ENCODE measurements at places on chromosomes 12 and 14.

- DNase-seq, result no peak
Observed at GRCh38 chr12:129635021-129635685, 268.7 kb downstream of the TMEM132D start.

- DNase-seq, result no peak
Observed at GRCh38 chr14:103067231-103067954, 10.0 kb upstream of the CDC42BPB start.

DNA sequence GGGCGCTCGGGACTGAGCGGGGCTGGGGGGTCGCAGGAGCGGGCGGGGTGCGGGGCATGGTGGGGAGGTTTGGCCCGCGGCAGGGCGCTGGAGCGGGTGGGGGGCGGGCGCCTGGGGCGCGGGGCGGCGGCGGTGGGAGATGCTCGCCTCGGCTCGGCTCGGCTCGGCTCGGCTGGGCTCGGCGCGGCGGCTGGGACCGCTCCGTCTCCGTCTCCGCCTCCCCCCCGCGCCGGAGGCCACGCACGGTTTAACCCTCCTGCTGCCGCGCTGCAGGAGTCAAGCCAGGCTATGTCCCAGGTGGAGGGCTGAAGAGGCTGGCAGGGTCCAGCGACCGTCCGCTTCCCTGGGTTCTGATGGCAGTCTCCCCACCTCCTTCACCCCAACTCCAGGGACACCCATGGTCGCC is at the start of gene PIANP:
Gene PIANP (minus strand): TSS at position 170 of the 406 bp plus-strand sequence. CDS start 2,754 bp downstream, outside the sequence.
- peak; percentile 85 for DNase-seq

DNA sequence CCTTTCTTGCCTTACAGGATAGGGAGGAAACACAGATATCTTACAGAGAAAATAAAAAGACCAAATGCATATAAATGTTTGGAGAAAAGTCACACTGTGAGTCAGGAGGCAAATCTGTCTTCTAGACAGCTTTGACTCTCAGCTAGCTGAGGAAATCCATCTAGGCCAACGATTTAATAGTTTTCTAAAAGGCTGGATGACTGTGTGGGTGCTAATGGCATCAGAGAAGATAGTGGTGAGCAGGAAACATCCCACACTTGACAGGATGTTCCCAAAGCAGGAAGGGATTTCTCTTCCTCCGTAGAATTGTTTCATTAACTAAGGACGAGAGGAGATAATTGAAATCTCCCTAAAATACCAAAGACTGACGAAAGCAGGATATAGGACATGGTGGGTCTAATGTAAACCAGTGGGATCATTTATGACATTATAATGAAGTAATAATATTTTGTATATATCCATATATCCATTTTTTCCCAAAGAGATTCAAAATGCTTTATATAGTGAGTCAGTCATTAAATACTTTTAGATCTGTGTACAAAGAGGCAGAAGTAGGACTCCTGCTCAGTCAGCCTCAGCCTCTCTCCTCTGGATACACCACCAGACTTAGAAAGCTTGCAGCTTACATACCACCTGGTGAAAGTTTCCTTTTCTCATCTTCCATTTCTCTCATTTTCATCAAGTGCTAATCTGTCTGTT is 44.3 kb upstream of the PSMA6 start:
- DNase-seq, result no peak

DNA sequence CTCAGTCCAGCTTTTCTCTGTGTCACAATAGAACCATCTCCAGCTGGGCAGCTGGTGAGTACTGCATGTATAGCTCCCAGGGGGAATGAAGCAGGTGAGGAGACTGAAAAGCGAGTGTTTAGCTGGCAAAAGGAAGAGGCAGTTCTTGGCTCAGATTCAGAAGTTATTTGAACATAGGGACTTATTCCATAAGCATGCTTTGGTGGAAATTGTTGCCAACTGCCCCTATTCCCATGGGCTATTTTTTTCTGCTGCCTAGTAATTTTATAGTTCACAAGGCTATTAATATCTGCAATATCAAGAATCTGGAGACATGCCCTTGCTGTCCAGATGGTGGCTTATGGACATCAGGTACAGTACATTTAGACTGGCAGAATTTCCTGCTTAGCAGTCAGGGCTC is 1112.7 kb downstream of the LRFN5 start:
- peak; percentile 11 for DNase-seq

DNA sequence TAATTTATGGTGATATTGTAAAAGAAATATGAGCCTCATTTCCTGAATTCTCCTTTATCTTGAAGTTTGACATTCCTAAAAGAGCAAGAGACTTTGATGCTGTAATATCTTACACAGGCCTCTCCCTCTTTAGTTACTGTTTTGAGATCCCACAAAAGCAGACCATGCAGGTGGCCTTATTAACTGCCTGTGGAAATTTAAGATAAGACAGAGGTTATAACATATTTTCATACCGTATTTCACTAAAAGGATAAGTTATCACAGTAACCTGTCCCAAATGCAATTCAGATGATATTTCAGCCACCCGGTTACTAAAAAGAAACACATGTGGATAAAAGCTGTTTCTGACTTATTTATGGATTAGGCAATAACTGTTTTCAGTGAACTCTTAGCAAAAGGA is 150.1 kb downstream of the NAV3 start:
- DNase-seq, result no peak

DNA sequence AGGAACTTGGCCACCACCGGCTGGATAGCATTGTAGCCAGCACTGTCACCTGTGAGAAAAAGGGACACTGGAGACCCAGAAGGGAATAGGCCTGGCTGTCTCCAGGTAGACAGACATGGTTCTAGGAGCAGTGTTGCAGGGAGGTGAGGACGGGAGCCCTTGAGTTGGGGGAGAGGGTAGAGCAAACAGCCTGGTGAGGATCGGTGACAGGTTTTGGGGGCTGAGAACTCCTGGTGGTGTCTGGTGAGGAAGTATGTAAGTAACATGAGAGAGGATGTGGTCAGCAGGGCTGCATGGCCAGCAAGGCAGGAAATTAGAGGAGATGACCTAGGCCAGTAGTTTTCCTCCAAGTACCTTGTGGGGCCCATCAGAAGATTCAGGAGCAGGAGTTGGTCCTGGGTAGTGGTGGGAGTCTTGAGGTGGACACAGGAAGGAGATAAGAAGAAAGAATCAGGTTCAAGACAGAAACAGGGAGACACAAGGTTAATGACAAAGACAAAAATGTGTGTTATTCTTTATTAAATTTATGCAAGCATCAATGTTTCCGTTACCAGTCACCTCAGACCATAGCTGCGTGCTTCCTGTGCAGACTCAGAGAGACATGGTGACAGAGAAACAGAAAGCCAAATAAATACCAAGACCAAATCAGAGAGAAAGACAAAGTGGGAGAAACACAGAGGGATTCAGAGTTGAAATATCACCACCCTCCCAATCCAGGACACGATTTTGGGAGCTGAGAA is at the start of gene ARHGAP9:
Gene ARHGAP9 (minus strand): TSS at position 491 of the 740 bp plus-strand sequence. CDS start 460 bp downstream, at position 31.
- DNase-seq, result no peak

DNA sequence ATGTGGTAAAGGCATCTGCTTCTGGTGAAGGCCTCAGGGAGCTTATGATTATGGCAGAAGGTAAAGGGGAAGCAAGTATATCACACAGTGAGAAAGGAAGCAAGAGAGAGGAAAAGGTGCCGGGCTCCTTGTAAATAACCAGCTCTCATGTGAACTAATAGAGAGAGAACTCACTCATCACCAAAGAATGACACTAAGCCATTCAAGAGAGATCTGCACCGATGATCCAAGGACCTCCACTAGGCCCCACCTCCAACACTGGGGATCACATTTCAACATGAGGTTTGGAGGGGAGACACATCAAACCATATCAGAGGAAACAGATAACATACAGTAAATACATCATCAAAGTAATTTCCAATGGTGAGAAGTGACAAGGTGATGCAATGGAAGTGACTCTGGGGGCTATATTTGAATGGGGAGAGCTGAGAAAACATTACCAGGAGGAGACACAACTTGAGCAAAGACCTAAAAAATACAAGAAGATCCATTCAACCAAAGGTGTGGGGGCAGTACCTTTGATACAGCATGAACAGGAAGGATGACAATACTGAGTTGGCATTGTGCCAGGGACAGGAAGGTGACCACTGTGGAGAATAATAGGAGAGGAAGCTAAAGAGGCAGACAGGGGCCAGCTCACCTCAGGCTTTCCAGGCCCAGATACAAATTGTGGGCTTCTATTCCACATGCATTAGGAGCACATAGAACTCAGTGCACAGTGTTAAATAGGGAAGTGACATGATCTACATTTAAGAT is 134.4 kb upstream of the GRIP1 start:
- DNase-seq, result no peak

- DNase-seq, result no peak
Observed at GRCh38 chr12:114439261-114439683, 33.3 kb upstream of the TBX5 start.

DNA sequence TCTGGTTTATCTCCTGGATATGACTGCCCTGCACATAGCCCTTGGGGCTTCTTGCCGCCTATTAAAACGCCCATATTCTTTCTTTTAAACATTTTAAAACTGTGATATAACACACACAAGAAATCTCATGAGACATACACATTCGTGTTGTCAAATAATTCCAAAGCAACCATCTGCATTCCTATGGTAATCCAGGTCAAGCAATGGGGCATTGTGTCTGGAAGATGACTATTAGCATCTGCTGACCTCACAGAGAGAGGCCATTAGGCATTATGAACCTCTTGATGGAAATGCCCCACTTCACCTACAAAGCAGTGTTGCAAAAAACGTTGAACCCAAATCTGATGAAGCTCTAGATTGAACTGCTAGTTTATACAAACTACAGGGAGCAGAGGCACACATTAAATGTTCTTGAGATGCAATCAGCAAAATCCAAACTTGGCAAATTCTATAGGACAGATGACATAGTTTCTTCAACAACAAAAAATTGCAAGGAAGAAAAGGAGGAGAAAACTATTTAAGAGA is 513.8 kb upstream of the CCDC196 start:
- DNase-seq, result no peak

DNA sequence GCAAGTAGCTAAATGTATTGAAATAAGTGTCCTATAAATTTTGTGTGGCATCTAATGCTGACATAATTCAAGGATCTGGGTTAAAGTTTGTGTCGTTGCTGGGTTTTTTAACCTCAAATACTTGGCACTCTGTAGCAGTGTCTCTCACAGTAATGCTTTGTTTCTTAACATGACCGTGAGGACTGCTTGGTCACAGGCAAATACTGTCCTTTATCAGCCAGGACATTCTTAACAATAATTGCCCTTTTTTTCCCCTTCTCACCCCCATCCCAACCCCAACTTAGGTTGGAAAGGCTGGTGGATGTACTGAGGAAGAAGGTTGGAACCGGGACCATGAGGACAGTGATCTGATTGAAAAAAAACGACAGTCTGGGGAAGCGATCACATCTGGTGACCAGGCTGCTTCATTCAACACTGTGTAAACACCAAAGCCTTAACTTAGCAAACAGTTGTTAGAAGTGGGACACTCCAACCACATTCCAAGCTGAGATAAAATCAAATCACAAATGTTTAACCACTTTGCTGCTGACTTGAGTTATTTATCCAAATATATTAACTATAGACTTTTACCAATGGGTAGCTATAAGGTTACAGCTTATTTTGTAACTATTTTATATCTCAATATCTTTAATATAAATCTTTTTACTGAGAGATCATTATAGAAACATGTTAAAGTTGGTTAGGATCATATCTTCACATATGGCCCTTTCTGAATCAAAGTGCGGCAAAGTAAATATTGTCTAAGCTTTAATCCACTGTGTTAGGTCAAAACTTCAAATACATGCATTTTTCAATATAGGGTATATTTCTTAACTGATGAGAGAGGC is 48.2 kb downstream of the FOXA1 start:
- peak; percentile 18 for DNase-seq

DNA sequence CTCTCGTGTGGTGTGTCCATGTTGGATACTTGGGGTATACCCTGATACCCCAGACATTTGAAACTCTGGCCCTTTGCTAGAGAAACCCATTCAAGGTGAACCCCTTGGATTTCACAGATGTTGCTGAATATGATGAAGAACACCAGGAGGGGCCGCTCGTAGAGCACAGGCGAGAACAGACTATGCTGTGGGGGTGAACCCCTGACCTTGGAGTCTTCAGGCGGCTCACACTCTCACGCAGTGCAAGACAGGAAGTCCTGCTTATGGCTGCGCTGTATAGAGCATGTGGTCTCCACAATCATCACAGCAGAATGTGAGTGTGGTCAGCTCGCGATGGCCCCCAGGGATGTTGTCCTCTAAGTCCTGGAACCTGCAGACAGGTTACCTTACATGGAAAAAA is 60.4 kb downstream of the SLC15A4 start:
- DNase-seq, result no peak

DNA sequence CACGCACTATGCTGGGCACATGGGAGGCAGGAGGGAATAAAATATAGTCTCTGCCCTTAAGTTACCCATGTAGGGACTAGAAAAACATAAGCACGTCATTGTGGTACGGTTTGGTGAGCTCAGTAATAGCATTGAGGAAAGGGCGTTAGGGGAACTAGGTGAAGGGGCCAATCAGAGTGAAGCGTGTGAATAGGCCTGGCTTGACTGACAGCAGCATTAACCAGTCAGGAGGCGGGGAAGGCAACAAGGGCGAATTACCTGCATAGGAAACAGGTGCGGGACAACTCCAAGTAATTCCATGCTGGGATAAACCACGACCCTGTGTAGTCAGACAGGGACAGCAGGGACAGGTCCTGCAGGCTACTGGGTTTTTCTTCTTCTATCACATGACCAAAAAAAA is 107.7 kb downstream of the UNC79 start:
- peak; percentile 8 for DNase-seq

DNA sequence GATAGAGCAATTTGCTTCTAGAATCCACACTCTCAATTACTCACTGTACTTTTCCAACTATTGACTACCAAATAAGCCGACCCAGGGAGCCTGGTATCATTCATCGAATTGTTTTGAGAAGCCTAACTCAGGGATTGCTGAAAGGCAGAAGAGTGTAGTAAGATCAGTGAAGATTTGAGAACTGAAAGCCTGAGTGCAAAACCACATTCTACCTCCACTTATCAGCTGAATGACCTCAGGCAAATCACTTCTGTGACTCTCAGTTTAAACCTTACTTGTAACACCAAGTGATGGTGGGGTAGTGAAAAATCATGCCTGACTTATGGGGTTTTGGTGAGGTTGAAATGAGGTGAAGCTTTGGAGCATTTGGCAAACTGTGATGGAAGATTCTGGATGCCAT is 126.1 kb upstream of the MAX start:
- no peak for DNase-seq

DNA sequence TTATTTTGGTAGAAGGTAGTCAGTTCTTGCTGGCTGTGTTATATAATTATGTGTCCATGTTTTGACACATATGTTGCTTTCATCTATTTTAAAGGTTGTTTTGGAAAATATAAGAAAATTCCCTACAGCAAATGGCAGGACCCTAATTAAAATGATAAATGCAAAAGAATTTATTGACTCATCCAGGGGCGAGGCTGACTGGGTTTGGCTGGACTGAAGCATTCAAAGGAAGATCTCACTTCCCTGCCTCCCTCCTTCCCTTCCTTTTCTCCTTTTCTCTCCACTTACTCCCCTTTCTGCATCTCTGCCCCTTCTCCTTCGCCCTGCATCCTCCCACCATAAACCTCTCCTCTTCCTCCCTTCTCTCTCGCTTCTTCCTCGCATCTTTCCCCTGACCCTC is 129.6 kb downstream of the SNAPC1 start:
- DNase-seq, result no peak

- no peak for DNase-seq
Observed at GRCh38 chr12:105261010-105261409, 25.0 kb upstream of the APPL2 start.

GRCh38 chr14:90995785-90996184 is 64.7 kb downstream of the RPS6KA5 start:
- DNase-seq, result no peak

- peak; percentile 90 for DNase-seq
Observed at GRCh38 chr12:119544765-119545625, 48.6 kb upstream of the TMEM233 start.

GRCh38 chr14:92315050-92315805 is 7.7 kb upstream of the SLC24A4 start:
- DNase-seq, result no peak
